IMR-90 (cell line): ENCODE measurements at places on chromosomes 7 and 10. TPM values are rescaled to one million over a fixed set of nuclear protein-coding genes. Genes with fewer than 3 reads are reported as not detected.

DNA sequence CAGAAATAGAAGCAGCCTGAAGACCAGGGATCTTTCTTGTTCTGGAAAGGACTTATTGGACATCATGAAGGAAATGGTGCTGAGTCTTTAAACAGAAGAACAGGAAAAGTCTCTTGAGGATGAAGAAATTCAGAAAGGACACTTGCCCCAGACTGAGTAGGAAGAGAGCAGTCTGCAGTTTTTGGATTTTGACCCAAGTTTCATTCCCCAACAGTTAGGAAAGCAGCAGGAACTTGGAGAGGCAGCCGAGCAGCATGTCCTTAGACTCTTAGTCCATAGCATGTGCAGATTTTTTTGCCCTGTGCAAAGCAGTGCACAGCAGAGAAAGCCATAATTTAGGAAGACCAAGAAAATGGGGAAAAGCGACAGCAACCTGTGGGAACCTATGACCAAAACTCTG lies 927.2 kb upstream of the AUTS2 start:
- H3K4me1 ChIP-seq: no peaks in the 10 kb centered on the region
- no peak overlapping the region for H3K4me3 ChIP-seq
- no peaks in the 10 kb centered on the region for H3K36me3 ChIP-seq
- no peaks in the 10 kb centered on the region for H3K27me3 ChIP-seq
- H3K27ac ChIP-seq: no peak overlapping the region

DNA sequence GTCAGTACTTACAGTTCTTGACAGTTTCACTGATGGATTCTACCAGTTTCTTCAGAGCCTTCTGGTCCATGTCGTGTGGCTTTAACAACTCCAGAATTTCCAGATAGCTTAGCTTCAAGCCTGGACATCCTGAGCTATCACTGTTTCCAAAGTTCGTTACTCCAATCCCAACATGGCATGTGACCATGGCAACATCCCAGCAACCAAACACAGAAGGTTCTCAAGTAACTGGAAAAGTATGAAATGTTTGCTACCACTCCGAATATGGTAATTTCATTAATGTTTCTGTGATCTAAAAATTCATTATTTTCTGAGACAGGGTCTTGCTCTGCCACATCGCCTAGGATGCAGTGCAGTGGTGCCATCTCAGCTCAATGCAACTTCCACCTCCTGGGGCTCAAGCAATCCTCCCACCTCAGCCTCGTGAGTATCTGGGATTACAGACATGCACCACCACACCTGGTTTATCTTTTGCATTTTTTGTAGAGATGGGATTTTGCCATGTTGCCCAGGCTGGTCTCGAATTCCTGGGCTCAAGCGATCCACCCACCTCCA lies 29.3 kb downstream of the RBM48 start:
- no peak overlapping the region for H3K27ac ChIP-seq
- H3K4me3 ChIP-seq: no peak overlapping the region
- H3K4me1 ChIP-seq: no peaks in the 10 kb centered on the region
- no peaks in the 10 kb centered on the region for H3K27me3 ChIP-seq
- peaks cover 5% of the 10 kb centered on the region; the same call in 1 of the 2 replicates for H3K36me3 ChIP-seq

Gene TMEM184A
- total RNA-seq: 0.28 and 0.36 TPM in 2 replicates

DNA sequence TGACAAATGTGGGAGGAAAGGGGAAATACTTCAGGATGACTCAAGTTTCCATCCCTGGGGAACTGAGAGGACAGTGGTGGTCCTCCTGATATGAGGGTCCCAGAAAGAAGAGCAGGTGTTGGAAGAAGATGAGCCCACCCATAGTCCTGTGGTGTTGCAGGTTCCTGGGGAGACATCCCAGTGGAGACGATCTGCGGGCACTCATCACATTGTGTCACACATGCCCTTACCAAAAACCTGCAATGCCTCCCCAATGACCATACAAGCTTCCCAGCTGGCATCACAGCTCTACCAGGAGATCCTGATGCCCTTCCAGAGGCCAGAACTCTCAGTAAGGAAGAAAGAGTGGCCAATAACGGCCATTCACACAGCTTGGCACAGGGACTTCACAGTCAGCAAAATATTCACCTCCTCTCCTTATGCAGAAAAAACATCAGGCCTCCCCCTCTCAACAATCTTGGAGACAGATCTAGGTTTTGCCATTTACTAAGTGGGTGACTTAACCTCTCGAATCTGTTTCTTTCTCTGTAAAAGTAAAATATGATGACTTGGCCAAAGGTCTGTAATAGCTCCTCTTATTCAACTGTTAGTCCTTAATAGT lies 9.0 kb downstream of the PUS7 start:
- H3K4me1 ChIP-seq: 0 out of 2 replicates have a peak, but pooled peaks cover 2% of the 10 kb centered on the region
- no peaks in the 10 kb centered on the region for H3K27me3 ChIP-seq
- no peak overlapping the region for H3K4me3 ChIP-seq
- no peak for DNase-seq
- peaks cover 4% of the 10 kb centered on the region for H3K36me3 ChIP-seq

Gene TUBAL3
- not detected in 2 replicates for total RNA-seq

DNA sequence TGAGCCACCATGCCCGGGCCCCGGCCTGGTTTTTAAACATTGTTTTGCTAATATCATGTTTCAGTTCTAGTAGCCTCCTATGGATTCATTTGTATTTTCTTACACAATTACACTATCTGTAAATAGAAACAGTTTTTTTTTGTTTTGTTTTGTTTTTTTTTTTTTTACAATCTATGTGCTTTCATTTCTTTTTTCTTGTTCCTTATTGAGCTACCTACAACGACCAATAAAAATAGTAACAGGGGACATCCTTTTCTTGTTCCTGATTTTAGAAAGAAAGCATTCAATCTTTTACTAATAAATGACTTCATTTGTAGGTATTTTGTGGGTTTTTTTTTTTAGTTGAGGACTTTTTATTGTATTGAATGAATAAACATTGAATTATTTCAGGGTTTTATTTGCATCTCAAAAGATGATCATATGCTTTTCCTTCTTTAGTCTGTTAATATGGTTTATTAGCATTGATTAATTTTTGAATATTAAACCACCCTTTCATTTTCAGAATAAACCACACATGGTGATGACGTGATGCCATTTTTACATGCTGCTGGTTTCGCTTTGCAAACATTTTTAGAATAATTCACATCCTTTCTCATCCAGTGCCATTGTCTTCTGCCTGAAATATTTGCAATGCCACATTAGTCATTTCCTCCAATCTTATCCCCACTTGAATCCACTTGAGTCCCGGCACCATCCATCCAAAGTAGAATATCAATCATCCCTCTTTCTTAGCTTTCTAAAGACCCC lies 18.1 kb upstream of the AKR1E2 start:
- H3K27me3 ChIP-seq: no peaks in the 10 kb centered on the region
- H3K4me1 ChIP-seq: peaks cover 9% of the 10 kb centered on the region
- H3K4me3 ChIP-seq: no peak overlapping the region

GRCh38 chr7:31856337-31856736 lies 169.3 kb downstream of the PPP1R17 start:
- no peak overlapping the region for H3K27ac ChIP-seq
- H3K4me1 ChIP-seq: no peaks in the 10 kb centered on the region; the same call in 1 of the 2 replicates

Gene GNGT1
- not detected in 2 replicates for total RNA-seq

- H3K27ac ChIP-seq: no peak overlapping the region
- H3K4me3 ChIP-seq: no peak overlapping the region
- no peaks in the 10 kb centered on the region for H3K27me3 ChIP-seq
- peaks cover 11% of the 10 kb centered on the region for H3K36me3 ChIP-seq
These were observed 25.5 kb downstream of the MMRN2 start for GRCh38 chr10:86931872-86932271.

DNA sequence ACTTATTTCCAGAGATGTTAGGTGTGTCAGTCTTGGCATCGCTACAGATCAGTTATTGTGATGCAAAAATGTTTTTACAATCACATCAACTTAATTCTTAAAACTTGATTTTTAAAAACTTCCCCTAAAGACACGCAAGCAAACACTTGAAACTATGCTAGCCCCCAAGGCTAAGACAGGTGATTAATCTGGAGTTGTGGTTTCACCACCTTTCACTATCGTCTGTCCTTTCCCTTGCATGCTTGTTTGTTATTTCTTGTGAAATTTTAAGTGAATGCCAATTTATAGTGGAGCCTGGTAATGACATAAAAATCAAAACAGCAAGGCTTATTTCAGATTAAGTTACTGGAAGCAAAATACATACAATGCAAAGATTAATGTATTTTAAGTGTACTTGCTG lies 70.4 kb downstream of the SLC35B4 start:
- no peaks in the 10 kb centered on the region for H3K4me1 ChIP-seq
- H3K4me3 ChIP-seq: no peak overlapping the region
- H3K27ac ChIP-seq: no peak overlapping the region
- H3K36me3 ChIP-seq: no peaks in the 10 kb centered on the region
- no peak for DNase-seq
- H3K27me3 ChIP-seq: 0 out of 2 replicates have a peak, but pooled peaks cover 2% of the 10 kb centered on the region

Gene HKDC1
- total RNA-seq: under 0.01 TPM in 1 of 2 replicates, not detected in the other

Gene APBB1IP
- total RNA-seq: not detected in 2 replicates

Gene ANXA8L1
- 0.18 and 0.28 TPM in 2 replicates for total RNA-seq

Gene GIMAP7
- total RNA-seq: not detected in 2 replicates

GRCh38 chr10:86389441-86390193 lies 23.0 kb upstream of the GRID1 start:
- no peak overlapping the region for H3K27ac ChIP-seq
- peaks cover 52% of the 10 kb centered on the region for H3K27me3 ChIP-seq
- H3K36me3 ChIP-seq: no peaks in the 10 kb centered on the region
- peak overlapping the region; percentile 10; the same call in 1 of the 2 replicates for H3K4me3 ChIP-seq

Gene CPXM2
- not detected in 2 replicates for total RNA-seq

- no peak for DNase-seq
- H3K4me3 ChIP-seq: no peak overlapping the region
- H3K27me3 ChIP-seq: no peaks in the 10 kb centered on the region
- H3K27ac ChIP-seq: no peak overlapping the region
- no peaks in the 10 kb centered on the region for H3K4me1 ChIP-seq
- no peaks in the 10 kb centered on the region for H3K36me3 ChIP-seq
These were observed 504.8 kb upstream of the PHF14 start for GRCh38 chr7:10468908-10469307.

Gene ZNF117
- 2.9 and 4.4 TPM in 2 replicates for total RNA-seq

DNA sequence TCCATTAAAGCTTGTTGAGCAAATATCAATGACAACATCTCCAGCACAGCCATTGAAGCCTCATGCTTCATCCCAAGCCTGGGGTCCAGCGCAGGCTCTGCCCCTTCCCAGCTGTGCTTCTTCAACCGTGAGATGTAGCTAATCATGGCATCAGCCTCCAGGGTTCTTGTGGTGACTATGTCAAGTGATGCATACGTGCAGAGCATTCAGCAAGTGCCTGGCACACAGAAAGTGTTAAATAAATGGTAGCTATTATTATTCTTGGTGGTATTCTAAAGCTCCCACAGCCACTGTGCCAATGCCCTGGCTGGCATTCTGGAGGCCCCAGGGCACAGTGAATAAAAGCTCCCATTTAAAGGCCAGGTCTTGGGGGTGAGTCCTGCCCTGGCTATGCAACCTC lies 146.6 kb downstream of the WDR11 start:
- DNase-seq: no peak
- H3K36me3 ChIP-seq: no peaks in the 10 kb centered on the region
- H3K4me3 ChIP-seq: no peak overlapping the region
- no peaks in the 10 kb centered on the region for H3K4me1 ChIP-seq

Gene PALD1
- under 0.01 and 0.18 TPM in 2 replicates for total RNA-seq

Gene TBX20
- 0.28 and 0.36 TPM in 2 replicates for total RNA-seq

DNA sequence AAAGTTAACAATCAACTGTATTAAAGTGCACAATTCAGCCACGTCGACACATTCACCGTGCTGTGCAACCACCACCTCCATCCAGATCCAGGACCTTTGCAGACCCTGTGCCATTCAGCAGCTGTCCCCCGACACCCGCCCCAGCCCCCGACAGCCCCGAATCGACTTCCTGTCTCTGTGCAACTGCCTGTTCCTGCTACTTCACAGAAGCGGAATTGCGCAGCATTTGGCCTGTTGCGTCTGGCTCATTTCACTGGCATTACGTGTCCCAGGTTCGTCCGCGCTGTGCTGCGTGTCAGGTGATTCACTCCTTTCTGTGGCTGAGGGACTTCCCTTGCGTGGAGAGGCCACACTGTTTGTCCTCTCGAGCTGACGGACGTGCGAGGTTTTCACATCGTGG lies 33.2 kb upstream of the DNAAF5 start:
- peaks cover 4% of the 10 kb centered on the region; the same call in 1 of the 2 replicates for H3K4me1 ChIP-seq
- H3K4me3 ChIP-seq: no peak overlapping the region
- no peak for DNase-seq
- no peaks in the 10 kb centered on the region for H3K27me3 ChIP-seq
- no peaks in the 10 kb centered on the region for H3K36me3 ChIP-seq
- no peak overlapping the region for H3K27ac ChIP-seq

Gene C10orf105
- total RNA-seq: under 0.01 TPM in 1 of 2 replicates, not detected in the other

DNA sequence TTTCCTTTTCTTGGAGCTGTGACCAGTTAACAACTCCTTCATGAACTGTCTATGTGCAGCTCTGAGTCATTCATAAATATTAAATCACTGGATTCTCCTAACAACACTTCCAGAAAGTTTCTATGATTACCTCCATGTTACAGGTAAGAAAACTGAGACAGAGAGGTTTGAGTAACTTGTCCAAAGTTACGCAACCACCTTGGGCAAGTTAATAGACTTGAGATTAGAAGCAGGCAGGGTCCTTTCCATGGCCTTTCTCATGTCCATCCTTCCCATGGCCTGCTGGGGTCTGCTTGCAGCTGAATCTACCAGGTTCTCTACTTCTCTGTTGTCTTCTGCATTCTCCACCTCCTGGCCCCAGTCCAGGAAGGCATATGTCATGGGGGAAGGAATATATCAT lies 648.8 kb upstream of the MKI67 start:
- no peaks in the 10 kb centered on the region for H3K36me3 ChIP-seq
- no peaks in the 10 kb centered on the region for H3K4me1 ChIP-seq
- no peak overlapping the region for H3K27ac ChIP-seq
- H3K4me3 ChIP-seq: no peak overlapping the region
- DNase-seq: no peak

GRCh38 chr7:79714081-79714480 lies 260.6 kb upstream of the MAGI2 start:
- H3K4me3 ChIP-seq: no peak overlapping the region
- no peak overlapping the region for H3K27ac ChIP-seq
- H3K36me3 ChIP-seq: no peaks in the 10 kb centered on the region
- H3K4me1 ChIP-seq: no peaks in the 10 kb centered on the region
- no peak for DNase-seq

Gene ANKRD7
- 0.18 and 0.28 TPM in 2 replicates for total RNA-seq

Gene PON2
- total RNA-seq: 36.2 and 49.7 TPM in 2 replicates

DNA sequence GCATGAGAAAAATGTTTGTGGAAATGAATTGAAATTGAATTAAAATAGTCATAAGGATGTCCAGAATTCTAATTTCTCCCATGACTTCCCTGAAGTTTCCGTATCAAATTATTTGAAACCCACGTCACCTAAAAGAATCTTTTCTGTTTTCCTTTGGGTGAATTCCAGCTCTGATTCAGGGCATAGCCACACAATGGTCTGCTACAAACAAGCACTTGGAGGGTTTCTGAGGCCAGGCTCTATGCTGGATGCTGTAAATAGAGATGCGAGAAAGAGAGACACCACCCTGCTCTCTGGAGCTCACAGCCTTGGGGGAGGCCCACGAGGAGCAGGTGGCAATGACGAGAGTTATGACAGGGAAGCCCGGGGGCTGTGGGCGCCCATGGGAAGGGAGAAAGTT lies 33.6 kb downstream of the GHRHR start:
- peaks cover 5% of the 10 kb centered on the region for H3K27me3 ChIP-seq
- H3K4me3 ChIP-seq: no peak overlapping the region
- no peaks in the 10 kb centered on the region for H3K36me3 ChIP-seq
- DNase-seq: peak; percentile 22
- no peak overlapping the region for H3K27ac ChIP-seq

- H3K4me1 ChIP-seq: peaks cover 18% of the 10 kb centered on the region
- peak overlapping the region; percentile 27; the same call in 1 of the 2 replicates for H3K27ac ChIP-seq
- no peak for DNase-seq
- H3K36me3 ChIP-seq: peaks cover 16% of the 10 kb centered on the region
These were observed 112.0 kb downstream of the UBE2H start for GRCh38 chr7:129840757-129841156.

Gene CFAP70
- total RNA-seq: 0.18 and 0.28 TPM in 2 replicates

- H3K4me3 ChIP-seq: no peak overlapping the region
- H3K27ac ChIP-seq: no peak overlapping the region
- no peaks in the 10 kb centered on the region for H3K4me1 ChIP-seq
- no peaks in the 10 kb centered on the region for H3K36me3 ChIP-seq
- H3K27me3 ChIP-seq: peaks cover 13% of the 10 kb centered on the region
- DNase-seq: no peak
These were observed 99.6 kb downstream of the SORBS1 start for GRCh38 chr10:95461611-95462010.
